ENCODE measurements at places on chromosomes 12 and 14.
A peak's percentile ranks its signal among the peaks of the same experiment; 100 is the strongest.

DNA sequence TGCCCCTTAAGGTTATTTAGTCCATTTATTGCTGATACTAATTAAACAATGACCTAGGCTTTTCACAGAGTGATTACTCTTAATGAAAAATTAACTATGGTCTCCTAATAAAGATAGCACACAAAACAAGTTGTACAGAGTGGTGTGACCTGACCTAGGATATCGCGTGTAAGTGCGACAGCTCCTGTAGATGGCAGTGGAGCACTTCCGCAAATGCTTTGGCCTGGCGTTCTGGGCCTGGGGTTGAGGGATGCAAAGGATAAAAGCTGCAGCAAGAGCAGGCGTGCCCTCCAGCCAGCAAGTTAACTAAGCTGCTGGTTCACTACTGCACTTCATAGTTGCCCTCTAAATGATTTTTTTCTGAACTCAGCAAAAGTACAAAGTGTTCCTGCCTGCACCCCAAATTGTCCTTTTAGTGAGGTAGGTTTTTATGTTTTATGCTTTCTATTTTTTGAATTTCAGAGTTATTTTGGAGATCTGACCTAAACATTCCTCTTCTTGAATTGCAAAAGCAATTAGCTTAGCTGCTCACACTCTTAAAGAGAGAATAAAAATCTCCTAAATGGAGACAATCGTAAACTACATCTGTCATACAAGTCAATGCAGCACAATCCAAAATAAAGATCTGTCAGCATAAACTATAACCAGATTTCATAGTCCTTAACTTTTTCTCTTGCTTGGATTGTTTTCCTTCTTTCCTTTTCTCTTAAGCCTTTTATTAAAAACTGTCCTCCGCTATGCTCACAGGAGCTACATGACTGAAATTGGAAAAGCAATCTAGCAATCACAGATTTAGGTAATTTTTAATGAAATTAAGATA lies 379.6 kb downstream of the LRIG3 start:
- peak; percentile 73 for DNase-seq

- no peak for DNase-seq
Observed at GRCh38 chr12:105226219-105226618, 9.8 kb downstream of the APPL2 start.

DNA sequence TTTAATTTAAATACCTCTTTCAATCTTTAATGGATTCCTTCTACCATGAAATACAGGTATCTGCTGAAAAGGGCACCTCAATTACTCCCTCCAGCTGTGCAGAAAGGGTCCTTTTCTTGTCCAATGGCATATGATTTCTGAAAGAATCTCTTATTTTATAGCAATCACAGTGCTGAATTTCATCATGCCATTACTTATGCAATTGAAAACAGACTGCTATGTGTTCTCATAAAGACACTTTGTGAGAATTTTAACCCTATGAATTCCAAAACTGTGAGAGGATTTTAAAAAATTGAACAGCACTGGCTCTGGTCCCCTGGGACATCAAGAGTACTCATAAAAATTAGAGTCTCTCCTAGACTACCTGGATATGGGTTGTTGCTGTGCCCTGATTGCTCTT lies 45.9 kb upstream of the CNOT2 start:
- DNase-seq = no peak

- peak; percentile 31 for DNase-seq
Observed at GRCh38 chr12:131208425-131208824, 254.7 kb downstream of the ADGRD1 start.
